ENCODE measurements at places on chromosomes 6 and 20.
A peak's percentile ranks its signal among the peaks of the same experiment; 100 is the strongest.

DNA sequence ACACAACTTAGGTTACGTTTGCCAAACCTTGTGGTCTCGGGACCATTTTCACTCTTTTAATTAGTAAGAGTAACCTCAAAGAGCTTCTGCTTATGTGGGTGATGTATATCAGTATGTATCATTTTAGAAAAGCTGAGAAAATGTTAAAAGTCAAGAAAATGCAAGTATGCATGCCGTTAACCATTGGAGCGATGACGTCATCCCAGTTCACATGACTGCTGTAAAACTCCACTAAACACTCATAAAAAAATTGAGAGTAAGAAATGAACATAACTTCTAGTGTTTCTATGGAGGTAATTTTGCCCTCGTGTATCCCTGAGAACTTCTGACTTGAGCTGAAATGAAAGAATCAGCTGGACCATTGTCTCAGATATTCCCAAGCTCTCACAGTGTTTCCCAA lies 250.0 kb upstream of the CDH4 start:
- DNase-seq, result no peak

GRCh38 chr6:169800668-169801395 lies 49.4 kb downstream of the ERMARD start:
- DNase-seq, result peak; percentile 61

GRCh38 chr6:105566503-105566902 lies 163.6 kb upstream of the PREP start:
- DNase-seq, result no peak

GRCh38 chr6:94955156-94955555 lies 622.2 kb upstream of the MANEA start:
- no peak for DNase-seq

GRCh38 chr6:3330199-3330598 lies 71.5 kb downstream of the PSMG4 start:
- no peak for DNase-seq

DNA sequence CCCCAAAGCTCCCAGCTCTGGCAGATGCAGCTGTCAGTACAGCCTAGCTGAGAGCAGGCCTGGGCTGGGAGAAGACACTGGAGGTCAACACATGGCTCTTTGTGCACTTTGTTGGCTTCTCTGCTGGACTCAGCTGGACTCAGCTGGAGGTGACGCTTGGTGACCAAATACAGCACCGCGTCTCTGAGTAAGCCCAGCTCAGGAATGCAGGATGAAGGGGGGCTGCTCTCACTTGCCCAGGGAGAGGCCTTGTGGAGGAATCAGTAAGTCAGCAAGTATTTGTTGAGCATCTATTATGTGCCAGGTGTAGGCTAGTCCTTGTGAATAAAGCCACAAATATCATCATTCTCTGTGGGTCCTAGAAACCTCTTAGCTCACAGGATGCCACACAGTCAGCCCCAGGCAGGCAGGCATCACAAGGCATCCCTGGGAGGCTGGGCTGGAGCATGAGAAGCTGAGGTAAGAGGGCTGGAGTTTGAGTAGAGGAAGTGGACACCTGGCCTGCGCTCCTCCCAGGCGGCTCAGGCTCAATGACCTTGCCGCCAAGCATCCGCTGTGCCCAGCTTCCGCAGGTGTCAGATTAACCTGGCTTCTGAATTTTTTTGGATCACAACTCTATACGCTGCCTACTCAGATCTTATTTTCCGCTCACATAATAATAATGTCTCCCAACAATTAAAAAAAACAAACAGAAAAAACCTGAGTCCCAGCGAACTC lies 95.4 kb downstream of the TMEM170B start:
- no peak for DNase-seq

- no peak for DNase-seq
These were observed 6.9 kb downstream of the STK35 start for GRCh38 chr20:2108498-2108897.

DNA sequence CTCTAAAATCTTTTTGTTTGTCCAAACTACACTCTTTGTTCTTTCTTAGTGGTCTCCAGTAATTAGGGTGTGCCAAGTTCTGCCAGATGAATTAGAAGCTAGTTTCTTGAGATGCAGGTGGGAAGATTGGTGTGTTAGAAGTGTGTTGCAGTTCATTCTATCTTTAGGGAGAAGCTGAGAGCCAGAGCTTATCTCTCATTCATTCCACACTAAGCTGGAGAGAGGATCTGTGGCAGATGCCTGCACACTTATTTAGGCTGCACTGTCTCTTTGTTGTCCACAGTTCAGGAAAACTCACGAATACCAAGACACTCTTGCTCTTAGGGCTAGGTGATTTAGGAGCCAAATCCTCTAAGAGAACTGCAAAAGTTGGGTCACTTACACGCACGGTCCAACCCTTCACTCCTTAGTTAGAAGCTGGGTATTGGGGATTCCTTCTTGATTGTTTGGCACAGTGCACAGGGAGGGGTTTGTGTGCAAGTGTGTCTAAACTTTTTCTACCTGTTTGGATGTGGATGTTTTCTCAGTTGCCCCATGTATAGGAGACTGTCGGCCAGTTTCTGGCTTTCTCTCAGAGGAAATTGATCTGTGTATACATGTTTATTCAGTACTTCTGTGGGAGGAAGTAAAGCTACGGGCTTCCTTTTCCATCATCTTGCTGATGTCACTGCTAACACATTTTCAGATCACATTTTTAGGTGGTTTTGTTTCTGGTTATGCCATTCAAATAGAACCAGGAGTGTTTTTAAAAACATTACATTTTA lies 49.5 kb downstream of the SMAP1 start:
- DNase-seq, result no peak

GRCh38 chr20:48662711-48663110 lies 165.1 kb downstream of the PREX1 start:
- DNase-seq, result no peak

DNA sequence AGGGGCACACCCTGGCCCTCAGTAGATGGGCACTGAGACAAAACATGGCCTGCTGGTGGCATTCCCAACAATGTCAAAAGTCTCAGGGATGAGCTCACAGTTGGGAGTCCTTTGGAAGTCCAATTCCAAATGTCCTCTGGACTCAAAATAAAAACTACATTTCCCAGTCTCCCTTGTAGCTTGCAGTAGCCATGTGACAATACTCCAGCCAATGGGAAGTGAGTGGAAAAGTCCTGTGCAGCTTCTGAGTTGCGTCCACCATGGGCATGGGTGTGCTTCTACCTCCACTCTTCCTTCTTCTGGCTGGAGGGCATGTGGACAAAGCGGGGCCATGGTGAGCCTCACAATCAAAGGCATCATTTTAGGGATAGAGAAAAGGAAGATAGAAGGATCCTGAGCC lies 5.8 kb upstream of the ADAM33 start:
- DNase-seq, result no peak

DNA sequence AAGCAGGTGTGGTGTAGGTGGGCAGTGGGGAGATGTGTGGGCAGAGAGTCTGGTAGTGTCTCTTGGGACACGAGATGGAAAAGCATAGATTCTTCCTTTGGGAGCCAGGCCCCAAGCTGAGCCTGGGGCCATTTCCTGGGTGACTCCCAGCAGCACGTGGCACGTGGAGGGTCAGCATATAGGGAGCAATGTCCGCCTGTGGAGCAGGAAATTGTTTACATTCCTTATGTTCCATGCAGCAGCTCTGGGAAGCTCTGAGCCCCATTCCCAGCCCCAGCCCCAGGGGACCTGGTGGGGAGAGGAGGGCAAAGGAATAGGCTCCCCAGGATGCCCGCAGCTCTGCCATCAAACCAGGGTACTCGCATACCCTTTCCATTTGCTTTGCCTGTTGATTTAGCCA lies 57.6 kb downstream of the DAAM2 start:
- DNase-seq, result no peak

- DNase-seq, result no peak
These were observed 122.2 kb upstream of the MARCKS start for GRCh38 chr6:113734982-113735381.

GRCh38 chr6:112281821-112282615 lies 27.7 kb upstream of the LAMA4 start:
- peak; percentile 89 for DNase-seq

GRCh38 chr6:111122458-111123286 lies 35.4 kb downstream of the SLC16A10 start:
- DNase-seq, result peak; percentile 85

GRCh38 chr6:11356404-11357155 lies 124.1 kb upstream of the NEDD9 start:
- no peak for DNase-seq

DNA sequence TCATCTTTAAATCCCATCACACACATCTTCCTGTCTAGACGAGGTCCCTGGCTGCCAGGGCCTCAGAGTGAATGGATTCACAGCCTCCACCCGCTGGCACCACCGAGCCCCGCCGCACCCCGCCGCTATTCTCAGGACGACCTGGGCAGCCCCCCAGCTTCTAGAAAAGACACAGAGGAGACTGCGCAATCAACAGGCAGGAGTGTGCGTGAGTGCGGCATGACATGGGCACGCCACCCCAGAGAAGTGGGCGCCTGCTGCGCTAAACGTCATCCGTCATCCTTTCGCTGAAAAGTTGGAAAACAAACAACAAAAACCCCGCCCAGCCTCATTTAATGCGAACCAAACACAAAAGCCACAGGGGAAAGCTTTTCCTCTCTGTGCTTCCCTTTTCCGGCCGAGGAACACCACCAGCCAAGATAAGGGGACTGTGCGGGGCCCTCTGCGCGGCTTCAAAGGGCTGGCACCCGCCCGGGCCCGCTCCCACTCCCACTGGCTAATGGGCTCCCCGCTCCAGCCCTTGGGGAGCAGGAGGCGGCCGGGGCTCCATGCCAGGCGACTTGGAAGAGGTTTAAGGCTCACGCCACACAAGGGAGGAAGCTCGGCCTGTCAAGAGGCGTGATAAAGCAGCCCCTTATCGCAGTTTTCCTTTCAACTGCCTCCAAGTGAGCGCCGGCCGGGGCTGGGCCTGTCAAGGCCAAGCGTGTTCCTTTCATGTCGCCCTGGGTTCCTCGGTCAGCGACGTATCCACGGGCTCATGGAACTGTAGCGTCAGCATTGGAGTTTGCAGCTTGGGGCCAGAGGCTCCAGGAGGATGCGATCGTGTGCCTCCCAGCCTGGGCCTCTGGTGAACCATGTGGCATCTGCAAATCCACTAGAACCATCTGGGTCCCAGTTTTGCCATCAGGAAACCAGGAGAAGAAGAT lies 50.1 kb downstream of the NFATC2 start:
- peak; percentile 41 for DNase-seq

- DNase-seq, result no peak
These were observed 167.9 kb downstream of the PREX1 start for GRCh38 chr20:48659858-48660257.

- no peak for DNase-seq
These were observed 154.0 kb upstream of the LAMP5 start for GRCh38 chr20:9360431-9360830.

DNA sequence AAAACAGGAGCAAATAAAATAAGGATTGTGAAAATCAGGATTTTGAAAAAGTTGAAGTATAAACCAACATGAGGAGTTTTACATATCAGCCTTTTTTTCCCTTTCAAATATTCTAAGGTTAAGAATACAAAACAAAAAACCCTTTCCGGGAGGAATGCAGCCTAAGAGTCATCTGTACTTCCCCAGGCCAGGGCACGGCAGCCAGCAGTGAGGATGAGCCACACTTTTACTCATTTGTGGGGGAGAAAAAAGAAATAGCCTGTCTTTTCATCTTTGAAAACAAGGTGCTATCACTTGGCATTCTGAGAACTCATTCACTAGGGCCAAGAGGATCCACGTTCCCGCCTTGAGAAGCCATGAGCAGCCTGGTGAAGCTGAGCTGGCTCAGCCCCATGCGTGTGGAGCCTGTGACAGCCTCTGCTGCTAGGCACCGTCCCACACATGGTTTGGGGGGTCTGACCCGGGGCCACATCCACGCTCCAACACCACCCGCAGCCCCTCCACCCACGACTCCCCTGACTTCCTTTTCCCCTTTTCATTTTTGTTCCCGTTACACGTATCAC lies 11.2 kb downstream of the SLC22A1 start:
- no peak for DNase-seq

- DNase-seq, result no peak
These were observed 20.1 kb downstream of the NT5E start for GRCh38 chr6:85470023-85470410.

DNA sequence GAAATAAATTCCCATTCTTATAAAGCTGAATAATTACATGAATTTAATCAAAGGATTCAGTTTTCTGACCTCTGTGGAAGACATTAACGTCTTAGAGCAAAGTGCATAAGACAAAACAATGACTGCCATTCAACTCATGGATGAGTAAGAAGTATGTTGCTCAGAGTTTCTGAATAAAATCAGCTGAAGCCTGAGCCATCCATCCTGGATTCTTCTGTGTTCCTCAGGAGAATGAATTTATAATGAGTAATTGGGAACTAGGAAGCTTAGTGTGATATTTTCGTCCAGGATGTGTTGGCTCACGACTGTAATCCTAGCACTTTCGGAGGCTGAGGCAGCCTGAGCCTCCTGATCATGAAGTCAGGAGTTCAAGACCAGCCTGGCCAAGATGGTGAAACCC lies 62.8 kb downstream of the PERP start:
- no peak for DNase-seq

DNA sequence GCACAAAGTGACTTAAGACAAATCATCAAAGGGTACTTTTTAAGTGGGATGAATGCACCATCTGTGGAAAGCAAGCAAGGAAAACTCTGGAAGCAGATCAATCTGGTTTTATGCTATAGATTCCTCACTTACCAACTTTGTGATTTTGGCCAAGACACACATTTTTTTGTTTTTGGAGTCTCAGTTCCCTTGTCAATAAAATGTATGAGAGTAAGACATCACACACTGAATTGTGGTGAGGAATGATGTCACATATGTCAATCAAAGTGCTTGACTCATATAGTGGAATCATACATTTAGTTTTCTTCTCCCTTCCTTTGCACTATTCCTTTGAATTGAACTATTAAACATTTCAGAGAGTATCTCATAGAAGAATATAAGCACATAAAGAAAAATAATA lies 620.5 kb upstream of the CITED2 start:
- DNase-seq, result no peak

GRCh38 chr20:25496968-25497401 lies 88.3 kb downstream of the NINL start:
- no peak for DNase-seq

- DNase-seq, result no peak
These were observed 113.9 kb downstream of the NFATC2 start for GRCh38 chr20:51428401-51429143.

- no peak for DNase-seq
These were observed 9.8 kb upstream of the GRM4 start for GRCh38 chr6:34155471-34156300.

DNA sequence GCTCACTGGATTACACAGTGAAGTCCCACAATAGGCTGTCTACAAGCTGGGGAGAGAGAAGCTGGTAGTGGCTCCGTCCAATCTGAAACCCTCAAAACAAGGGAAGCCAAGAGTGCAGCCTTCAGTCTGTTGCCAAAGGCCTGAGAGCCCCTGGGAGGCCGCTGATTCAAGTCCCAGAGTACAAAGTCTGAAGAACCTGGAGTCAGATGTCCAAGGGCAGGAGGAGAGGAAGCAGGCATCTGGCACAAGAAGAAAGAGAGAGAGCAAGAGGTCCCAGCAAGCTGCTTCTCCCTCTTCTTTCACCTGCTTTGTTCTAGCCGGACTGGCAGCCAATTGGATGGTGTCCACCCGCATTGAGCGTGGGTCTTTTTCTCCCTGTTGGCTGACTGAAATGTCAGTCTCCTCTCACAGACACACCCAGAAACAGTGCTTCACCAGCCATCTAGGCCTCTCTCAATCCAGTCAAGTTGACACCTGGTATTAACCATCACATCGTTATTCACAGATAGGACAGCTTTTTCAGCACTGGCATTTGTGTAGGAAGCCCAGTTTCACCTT lies 51.2 kb downstream of the CRYBG1 start:
- DNase-seq, result no peak

Measured in DMS79 (cell line).